ENCODE measurements at places on chromosomes 5 and 9.

DNA sequence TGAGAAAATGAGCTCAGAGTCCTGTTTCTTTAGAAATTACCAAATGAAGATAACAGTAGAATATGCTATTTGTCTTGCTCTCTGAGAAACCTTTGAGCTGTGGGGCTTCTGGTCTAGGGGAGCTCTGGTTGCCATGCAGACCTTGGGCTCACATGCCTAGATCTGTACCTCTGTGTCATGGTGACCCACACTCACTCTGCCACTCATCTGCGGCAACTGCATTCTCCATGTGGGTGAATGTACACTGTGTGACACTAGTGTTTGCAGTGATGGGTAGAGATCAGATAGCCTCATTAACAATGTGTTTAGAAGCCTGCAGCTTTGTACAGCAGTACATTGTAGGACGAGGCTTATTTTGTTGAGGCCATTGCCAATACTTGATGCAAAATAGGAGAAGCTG is 521.2 kb downstream of the CHSY3 start:
- ATAC-seq: no peak

GRCh38 chr9:16241231-16241630 is 629.2 kb downstream of the BNC2 start:
- no peak for ATAC-seq

DNA sequence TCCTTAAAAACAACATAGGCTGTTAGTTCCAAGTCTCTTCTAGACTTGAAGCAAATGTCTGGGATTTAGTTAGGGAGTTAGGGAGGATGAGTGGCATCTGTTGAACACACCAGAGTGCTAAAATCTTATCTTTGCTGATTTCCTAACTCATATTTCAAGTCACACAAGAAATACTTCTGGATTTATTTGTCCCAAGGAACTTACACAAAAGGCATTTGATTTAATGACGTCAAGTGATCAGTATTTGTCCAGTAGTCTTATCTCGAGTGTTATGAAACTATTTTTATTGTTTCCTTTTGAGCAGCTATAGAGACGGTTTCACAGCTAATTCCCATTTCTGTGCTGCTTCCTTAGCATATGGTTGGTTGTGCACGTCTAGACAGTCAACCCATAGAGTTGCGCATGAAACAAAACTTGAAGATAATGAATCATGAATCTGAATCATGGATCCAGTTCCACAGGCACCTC is 140.5 kb upstream of the TUT7 start:
- ATAC-seq: no peak

GRCh38 chr5:154309371-154309745 is 118.8 kb downstream of the GALNT10 start:
- ATAC-seq: no peak

DNA sequence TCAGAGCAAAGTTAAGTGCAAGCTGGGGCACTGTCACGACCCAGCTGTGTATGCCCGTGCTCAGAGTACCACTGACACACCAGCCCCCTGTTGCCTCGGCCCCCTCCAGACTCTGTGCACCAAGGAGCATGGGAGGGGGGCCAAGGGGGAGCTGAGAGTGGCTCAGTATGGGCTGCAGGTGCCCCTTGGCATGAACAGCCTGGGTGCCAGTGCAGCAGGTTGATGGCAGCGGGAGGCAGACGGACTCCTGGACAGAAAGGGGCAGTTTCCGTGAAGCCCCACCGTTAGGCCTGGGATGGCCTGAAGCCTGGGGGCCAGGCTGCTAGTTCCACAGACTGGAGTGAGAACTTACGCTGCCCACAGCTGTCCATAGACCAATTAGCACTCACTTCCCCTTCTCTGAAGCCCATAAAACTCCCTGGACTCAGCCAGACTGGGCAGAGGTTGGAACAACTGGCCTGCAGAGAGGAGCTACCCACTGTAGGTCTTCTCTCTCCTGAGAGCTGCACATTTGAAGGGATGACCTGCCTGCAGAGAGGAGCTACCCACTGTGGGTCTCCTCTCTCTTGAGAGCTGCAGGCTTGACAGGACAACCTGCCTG is 182.8 kb downstream of the DEPDC1B start:
- ATAC-seq: no peak

GRCh38 chr5:27341342-27341741 is 303.0 kb upstream of the CDH9 start:
- no peak for ATAC-seq
